ENCODE measurements at places on chromosomes 4 and X.

GRCh38 chr4:156346959-156347385 lies 393.3 kb upstream of the CTSO start:
- DNase-seq = no peak

GRCh38 chr4:180953572-180953971 lies 1289.6 kb upstream of the TENM3 start:
- DNase-seq = no peak

GRCh38 chrX:129092757-129093156 lies 430.5 kb downstream of the SMARCA1 start:
- DNase-seq = no peak

DNA sequence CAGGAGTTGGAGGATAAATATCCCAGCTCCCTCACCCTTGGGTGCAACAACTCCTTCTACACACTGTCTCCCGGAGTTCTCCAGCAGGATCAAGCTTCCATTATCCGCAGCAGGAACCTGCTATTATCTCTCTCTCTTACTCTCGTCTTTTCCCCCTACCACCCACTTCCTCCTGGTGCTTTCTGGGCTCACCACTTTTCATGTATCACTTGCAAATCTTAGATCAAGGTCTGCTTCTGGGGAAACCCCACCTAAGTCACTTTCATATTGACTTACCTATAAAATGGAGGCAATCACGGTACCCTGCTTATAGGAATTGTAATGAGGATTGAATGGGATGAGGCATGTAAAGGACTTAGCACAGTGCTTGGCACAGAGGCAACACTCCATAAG lies 589.5 kb downstream of the BCOR start:
- no peak for DNase-seq

- no peak for DNase-seq
These were observed 27.1 kb downstream of the STAG2 start for GRCh38 chrX:123988423-123989111.

GRCh38 chr4:77820649-77821561 lies 1.7 kb upstream of the CNOT6L start:
- DNase-seq = peak; percentile 14

GRCh38 chr4:54066718-54067129 lies 2.3 kb upstream of the CHIC2 start:
- no peak for DNase-seq

DNA sequence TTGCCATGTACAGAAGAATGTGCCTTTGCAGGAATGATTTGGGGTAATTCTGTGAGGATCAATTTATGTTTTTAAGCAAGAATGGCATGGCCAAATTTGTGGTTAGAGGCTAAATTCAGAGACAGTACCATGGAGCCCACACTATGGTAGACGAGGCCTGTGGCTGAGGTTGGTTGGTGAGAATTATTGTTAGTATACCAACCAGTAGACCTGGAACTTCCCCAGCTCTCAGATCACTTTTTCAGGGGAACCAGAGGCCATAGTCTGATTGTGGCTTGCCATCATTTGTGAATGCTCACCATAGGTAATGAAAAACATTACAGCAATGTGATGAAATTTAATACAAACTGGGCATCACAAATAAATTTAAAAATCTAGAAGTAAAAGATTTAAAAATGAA lies 56.3 kb downstream of the SHISA3 start:
- DNase-seq = no peak

GRCh38 chrX:108088511-108088910 lies 2.8 kb downstream of the PSMD10 start:
- DNase-seq = no peak

- no peak for DNase-seq
These were observed 7.9 kb downstream of the ASMTL start for GRCh38 chrX:1444561-1445500.

DNA sequence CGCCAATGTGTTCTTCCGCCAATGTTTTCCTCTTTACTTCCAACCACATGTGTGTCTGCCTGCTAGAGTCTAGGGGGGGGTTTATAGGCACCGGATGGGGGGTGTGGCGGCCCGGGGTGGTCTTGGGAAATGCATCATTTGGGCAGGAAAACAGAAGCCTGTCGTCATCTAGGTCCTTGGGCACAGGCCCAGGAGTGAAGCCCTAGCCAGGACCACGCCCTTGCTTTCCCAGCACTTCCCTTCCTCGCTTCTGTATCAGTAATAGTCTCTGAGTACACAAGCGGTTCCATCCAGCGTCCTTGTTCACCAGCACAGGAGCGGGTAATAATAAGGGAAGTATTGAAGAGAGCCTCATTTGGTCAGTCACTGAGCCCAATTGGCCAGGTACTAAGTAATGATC lies 74.5 kb downstream of the QDPR start:
- no peak for DNase-seq

DNA sequence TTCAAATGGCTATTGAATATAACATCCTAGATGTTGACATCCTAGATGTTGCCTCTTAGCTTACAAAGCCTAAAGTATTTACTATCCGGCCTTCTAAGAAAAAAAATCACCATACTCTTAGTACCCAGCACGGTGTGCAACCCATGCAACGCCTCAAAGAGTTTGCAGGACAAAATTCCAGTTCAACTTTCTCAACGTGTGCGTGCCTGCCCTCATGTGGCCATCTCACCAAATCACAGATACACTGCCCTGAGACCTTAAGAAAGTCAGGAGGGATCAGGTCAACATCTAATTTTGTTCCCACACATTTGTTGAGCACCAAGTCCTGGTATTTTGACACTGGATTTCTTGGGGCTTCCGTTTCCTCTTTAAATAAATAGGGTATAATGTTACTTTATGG lies 68.3 kb downstream of the CRMP1 start:
- DNase-seq = peak; percentile 42

- no peak for DNase-seq
These were observed 791.0 kb upstream of the DIAPH2 start for GRCh38 chrX:95893636-95894035.

- no peak for DNase-seq
These were observed 12.1 kb downstream of the TEX13B start for GRCh38 chrX:107970073-107970472.

- no peak for DNase-seq
These were observed 29.4 kb upstream of the INTS6L start for GRCh38 chrX:135490979-135491514.

DNA sequence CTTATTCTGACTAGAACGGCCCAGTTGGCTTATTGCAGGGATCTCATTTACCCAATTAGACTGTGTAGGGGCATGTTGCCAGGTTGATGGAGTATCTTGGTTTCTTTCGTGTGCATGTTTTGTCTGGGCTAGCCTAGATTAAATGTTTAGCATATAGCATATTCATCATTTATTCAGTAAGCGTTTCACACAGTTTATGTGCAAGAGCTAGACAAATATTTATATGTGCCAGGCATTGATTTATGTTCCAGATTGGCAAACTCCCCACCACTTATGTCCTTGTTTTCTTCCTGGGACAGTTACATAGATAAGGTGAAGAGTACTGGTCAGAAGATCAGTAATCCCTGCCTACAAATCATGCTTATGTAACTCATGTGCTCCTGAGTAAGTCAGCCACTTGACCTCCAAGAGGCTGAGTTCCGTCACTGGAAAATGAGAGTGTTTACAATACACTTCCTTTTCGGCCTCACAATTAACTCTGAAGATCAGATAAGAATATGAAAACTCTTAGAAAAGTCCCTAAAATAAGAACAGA lies 57.2 kb downstream of the RUFY3 start:
- no peak for DNase-seq

- DNase-seq = peak; percentile 60
These were observed 66.0 kb upstream of the GEMIN8 start for GRCh38 chrX:14095702-14096101.

- no peak for DNase-seq
These were observed 901.8 kb downstream of the GLUD2 start for GRCh38 chrX:121949041-121949760.
